Foreskin keratinocyte (primary cell): ENCODE measurements at places on chromosomes 7 and 10. TPM values are rescaled to one million over a fixed set of nuclear protein-coding genes. Genes with fewer than 3 reads are reported as not detected.

Gene VKORC1L1
- 18.0 and 19.1 TPM in 2 replicates for total RNA-seq

Gene ANK3
- total RNA-seq, result 10.1 and 11.6 TPM in 2 replicates

Gene CH25H
- total RNA-seq, result not detected in 2 replicates

Gene KCNH2
- not detected in 2 replicates for total RNA-seq

Gene BRI3
- 60.4 and 62.7 TPM in 2 replicates for total RNA-seq

Gene C10orf53
- total RNA-seq, result not detected in 2 replicates
